ENCODE measurements at places on chromosomes 1 and 21. TPM values are rescaled to one million over a fixed set of nuclear protein-coding genes. Genes with fewer than 3 reads are reported as not detected.
A peak's percentile ranks its signal among the peaks of the same experiment; 100 is the strongest.

DNA sequence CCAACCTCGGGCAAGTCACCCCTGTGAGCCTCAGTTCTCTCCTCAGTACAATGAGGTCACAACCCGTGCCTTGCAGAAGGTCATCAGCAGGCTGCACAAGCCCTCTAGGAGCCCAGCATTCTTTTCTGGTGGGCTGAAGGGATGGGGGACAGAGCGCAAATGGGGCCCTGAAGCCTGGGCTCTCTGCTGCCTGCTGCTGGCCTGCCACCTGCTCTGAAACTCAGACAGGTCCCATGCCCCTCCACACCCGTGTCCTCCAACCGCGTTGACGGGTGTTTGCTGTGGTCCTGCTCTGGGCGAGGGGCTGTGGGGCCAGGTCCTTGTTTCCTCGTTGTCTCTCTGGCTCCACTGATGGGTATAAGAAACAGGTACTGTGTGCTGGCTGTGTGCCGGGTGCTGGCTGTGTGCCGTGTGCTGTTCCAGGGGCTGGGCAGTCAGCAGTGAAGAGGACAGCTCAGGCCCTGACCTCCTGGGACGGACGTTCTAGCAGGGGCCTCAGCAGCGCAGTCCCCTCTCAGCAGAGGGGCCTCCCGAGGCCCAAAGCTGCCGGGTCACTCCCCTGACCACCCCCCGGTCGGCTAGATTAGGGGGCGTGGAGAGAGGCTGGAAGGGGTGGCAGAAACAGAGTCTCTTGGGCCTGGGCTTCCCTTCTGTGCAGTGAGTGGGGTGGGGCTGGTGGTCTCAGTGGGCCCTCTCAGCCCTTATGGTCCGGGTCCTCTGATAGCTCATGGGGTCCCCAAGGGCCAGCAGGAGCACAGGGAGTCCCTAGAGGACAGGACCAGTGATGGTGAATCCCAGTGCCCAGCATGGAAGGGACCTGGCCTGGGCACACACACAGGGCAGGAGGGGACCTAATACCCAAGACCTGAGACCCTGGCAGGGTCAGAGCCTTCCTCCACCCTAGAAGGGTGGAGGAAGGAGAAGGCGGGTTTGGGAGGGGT, 42.1 kb downstream of the DMRTB1 start:
- DNase-seq: peak; percentile 81

DNA sequence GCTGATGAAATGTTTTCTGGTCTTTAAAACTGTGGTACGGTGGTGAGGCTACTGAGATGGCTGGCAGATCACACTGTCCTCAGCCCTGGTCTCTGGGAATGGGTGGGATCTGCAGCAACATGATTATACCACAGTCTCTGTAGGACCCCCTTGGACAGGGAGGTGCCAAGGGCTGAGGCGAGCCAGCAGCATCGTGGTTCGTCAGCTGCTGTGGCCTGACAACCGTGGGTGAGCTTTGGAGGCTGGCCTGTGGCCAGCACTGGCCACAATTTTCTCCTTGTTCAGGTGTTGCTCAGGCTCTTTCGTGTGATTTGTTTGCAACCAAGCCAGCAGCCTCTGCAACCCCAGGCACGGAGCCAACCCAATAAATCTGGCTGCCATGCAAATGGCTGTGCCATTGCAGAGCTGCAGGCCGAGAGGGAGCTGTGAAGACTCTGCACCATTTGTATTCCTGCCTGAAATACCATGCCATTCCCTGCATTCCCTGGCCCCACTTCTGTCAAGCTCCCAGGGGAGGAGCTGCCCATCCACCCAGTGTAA, 70.9 kb downstream of the PCP4 start:
- no peak for DNase-seq

DNA sequence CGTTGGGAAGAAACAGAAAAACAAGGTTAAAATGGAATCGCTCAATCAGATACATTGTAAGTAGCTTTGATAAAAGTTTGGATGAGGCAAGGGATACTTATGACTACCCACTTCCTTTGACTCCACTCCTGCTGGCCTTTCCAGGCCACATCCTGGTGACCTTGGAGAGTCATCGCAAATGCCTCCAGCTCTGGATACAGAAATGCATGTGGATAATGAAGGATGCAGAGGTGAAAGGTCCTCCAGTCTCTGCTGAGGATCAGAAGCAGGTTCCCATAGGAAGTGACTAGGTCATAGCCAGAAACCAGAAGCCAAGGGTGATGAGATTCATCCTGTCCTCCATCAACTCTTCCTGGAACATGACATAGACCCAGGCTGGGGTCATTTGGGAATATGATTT, 6.2 kb upstream of the CAMK1G start:
- no peak for DNase-seq

- no peak for DNase-seq
Measured at GRCh38 chr1:169360415-169360814, 7.2 kb downstream of the NME7 start.

The UMODL1 gene
- total RNA-seq: 0.73 TPM

DNA sequence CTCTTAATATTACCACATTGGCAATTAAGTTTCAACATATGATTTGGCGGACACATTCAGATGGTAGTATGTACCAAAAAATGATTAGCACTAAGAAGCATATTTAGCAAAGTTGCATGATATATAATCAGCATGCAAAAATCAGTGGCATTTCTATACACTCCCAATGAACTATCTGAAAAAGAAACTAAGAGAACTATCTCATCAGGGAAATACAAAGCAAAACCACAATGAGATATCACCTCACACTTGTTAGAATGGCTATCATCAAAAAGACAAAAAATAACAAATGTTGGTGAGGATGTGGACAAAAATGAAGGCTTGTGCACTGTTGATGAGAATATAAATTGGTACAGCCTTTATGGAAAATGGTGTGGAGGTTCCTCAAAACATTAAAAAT, 31.4 kb upstream of the DENND1B start:
- no peak for DNase-seq

- no peak for DNase-seq
Measured at GRCh38 chr1:206637605-206638004, 2.3 kb downstream of the DYRK3 start.

DNA sequence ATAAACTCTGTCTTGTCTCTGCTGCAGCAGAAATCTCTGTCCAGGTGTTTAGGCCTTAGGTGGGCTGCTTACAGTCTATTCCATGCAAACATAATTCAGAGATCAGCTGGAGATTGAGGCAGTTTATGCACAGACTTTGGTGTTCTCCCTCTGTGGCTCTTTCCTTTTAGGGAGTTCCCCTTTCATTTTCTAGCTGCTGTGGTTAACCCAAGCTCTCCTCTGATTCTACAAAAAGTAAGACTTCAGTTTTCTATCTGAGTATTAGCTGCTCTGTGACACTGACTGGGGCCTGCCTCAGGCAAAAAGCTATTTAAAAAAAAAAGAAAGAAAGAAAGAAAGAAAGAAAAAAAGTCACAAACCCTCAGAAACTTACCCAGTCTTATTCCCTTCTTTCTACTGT, 211.1 kb downstream of the CAMTA1 start:
- no peak for DNase-seq

GRCh38 chr1:19053486-19053885, 97.0 kb upstream of the IFFO2 start:
- DNase-seq: peak; percentile 54

The B3GALT2 gene
- not detected for total RNA-seq

The ATG4C gene
- total RNA-seq: 19.0 TPM

The CLIC6 gene
- 0.59 TPM for total RNA-seq

The ARHGEF2 gene
- total RNA-seq: 97.1 TPM

The C8B gene
- total RNA-seq: not detected

GRCh38 chr1:40646315-40646714, 19.2 kb downstream of the RIMS3 start:
- DNase-seq: no peak

DNA sequence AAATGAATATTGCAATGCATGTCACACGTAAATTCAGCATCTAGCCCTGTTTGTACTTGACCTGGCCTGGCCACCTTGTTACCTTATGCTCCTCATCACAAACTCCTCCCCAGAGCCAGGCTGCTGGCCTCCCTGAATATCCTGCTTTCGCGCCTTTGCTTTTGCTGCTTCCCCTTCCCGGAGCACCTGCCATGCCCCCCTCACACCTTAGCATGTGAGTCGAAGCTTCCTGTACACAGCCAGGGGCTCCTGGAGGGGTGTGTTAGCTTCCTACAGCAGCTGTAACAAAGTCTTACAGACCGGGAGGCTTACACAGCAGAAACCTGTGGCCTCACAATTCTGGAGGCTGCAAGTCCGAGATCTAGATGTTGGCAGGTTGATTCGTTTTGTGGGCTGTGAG, 60.1 kb downstream of the TLR5 start:
- DNase-seq: no peak

The CADM3 gene
- total RNA-seq: 4.1 TPM
